ENCODE measurements at places on chromosomes 2 and 18.

- no peak for DNase-seq
These were observed 1247.9 kb downstream of the LRP1B start for GRCh38 chr2:140882671-140883620.

GRCh38 chr2:82182270-82182669, 1877.7 kb upstream of the LRRTM1 start:
- no peak for DNase-seq

DNA sequence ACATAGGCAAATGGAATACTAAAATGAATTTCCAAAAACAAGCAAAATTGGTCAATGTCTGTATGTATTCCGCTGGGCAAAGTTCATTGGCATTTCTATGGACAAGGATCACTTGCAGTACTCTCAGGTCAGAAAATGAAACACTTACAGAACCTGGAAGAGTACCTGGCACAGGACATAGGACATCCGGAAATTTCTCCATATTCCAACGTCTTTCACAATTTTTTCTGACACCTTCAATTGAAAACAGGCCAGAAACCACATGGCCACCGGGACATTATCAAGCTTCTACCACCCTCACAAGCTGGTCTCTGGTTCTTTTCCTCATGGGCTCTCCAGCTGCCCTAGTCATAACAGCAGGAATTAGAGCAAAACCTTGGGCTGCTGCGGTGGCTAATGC, 96.9 kb upstream of the MSH6 start:
- DNase-seq, result no peak

DNA sequence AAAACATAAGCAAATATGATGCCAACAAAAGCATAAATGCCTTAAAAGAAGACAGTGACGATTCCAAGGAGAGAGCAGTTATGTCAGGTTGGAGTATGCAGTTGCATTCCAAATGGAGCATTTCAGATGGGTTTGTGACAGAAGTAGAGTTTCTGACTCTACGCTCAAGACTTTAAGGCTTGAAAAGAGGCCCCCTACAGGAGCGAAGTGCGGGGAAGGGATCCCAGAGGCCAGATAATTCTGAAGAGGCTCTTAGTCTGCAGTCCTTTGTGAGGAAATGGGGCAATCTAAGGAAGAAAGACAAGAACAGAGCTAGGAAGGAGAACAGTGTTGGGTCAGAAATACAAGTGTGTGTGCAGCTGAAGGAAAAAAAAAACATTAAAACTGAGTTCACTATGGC, 95.5 kb downstream of the ZNF521 start:
- DNase-seq, result no peak

GRCh38 chr18:24022161-24022560, 7.6 kb downstream of the TTC39C start:
- no peak for DNase-seq

- no peak for DNase-seq
These were observed 142.1 kb downstream of the FAM124B start for GRCh38 chr2:224259831-224260230.

DNA sequence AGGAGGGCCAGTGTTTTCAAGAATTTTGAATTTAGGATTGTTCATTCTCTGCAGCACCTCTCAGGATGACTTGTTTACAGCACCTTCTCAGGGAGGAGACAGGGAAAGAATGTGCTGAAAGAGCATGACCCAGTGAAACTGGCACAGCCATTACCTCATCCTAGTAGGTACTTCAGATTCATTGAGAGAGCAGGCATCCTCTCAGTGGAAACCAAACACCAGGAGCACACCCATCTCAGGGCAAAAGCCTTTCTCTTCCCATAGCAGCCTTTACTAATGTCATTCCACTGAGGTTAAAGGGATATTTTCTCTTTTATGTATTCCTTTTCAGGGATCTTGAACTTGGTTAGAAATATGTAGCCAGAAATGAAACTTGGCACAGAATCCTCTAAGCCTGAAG, 2.6 kb downstream of the MAP2 start:
- no peak for DNase-seq

GRCh38 chr18:62209046-62209445, 22.0 kb downstream of the RELCH start:
- no peak for DNase-seq

GRCh38 chr2:240168041-240168440, 27.6 kb upstream of the OTOS start:
- no peak for DNase-seq

DNA sequence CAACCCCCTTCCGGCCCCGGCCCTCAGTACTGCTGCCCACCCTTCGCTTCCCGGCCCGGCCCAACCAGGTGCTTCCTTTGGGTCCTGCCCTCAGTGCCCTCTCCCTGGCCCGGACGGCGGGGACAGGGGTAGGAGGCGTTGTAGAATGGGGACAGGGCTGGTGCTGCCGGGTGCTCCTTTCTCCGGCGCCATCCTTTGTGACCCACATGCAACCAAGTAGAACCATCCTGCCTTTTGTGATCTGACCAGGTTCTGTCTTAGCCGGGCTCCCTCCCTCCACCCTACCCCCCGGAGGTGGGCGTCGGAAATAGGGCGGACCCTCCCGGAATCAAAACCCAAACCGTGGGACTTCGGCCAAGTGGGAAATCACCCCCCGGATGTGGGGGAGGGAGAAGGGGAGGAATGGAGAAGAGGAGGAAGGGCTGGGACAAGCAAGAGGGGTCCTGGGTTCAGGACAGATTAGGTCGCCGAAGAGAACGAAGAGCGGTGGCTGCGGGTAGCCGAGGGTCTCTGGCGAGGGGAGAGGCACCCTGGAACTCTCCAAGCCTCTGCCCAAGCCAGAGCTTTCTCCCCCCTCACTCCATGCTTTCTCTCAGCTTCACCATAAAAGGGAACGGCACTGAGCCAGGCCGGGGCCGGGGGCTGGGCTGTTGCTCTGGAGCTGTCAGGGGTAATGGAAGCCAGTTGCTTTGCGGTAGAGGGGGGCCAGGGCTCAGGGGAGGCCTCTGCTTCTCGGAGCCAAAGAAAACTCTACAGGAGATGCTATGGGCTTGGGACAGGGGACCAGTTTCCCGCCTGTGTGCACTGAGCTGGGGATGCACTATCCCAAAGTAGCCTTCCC, 756 bp upstream of the OST4 start:
- peak; percentile 53 for DNase-seq

DNA sequence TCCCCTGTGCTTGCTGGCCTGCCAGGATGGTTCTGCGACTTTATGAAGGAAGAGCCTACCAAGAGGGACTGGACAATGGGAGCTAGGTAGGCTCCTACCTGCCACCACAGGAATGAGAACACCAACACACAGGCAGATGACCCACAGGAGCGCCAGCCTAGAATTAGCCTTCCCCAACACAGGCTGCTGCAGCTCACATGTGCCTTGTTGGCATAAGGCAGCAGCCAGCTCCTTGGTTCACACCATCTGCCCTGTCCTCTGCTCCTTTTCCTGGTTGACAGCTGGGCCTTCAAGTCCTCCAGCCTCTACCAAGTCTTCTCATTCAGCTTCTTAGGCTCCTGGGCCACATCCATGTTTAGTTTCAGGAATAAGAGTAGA, 705.4 kb upstream of the RAB6C start:
- no peak for DNase-seq

GRCh38 chr2:210839450-210839849, 283.1 kb downstream of the CPS1 start:
- DNase-seq, result no peak

Measured in CD4-positive, alpha-beta T cell treated with Interleukin-10 for 1 hour (primary cell).